A549 treated with RU486 at 1 μM for 4 hours (cell line): ENCODE measurements at places on chromosomes 5 and 9. TPM values are rescaled to one million over a fixed set of nuclear protein-coding genes. Genes with fewer than 3 reads are reported as not detected.

The NPDC1 gene
- 37.1 to 85.1 TPM (median 73.1 TPM) in 5 replicates for total RNA-seq

The LEAP2 gene
- 0.56 to 1.1 TPM (median 0.76 TPM) in 5 replicates for total RNA-seq

The CSF2 gene
- total RNA-seq, result 0.27 to 0.79 TPM (median 0.50 TPM) in 5 replicates

The SLC6A7 gene
- 0.03 TPM in 3 of 5 replicates, not detected in the others for total RNA-seq

The GOLGA2 gene
- 39.9 to 48.9 TPM (median 42.6 TPM) in 5 replicates for total RNA-seq

The EXOC3 gene
- total RNA-seq, result 27.3 to 33.0 TPM (median 31.6 TPM) in 5 replicates
